ENCODE measurements at places on chromosomes 3 and 15.

DNA sequence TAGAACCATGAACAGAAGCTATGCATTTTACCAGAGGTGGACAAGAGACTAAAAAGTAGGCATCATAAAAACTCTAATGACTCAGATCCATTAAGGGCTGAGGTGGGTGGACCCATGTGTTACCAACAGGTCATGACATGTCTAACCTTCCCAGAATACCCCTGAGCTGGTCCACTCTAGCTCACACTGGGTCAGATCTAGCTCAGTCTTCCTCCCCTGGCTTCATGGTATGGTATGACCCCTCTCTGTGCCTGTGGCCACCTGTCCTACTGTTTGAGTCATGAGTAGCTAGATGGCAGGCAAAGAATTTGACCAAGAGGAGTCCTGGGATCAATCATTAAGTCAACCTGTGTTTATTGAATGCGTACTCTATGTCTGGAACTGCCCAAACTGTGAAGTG is 340.4 kb downstream of the EPHB1 start:
- no peak for DNase-seq

DNA sequence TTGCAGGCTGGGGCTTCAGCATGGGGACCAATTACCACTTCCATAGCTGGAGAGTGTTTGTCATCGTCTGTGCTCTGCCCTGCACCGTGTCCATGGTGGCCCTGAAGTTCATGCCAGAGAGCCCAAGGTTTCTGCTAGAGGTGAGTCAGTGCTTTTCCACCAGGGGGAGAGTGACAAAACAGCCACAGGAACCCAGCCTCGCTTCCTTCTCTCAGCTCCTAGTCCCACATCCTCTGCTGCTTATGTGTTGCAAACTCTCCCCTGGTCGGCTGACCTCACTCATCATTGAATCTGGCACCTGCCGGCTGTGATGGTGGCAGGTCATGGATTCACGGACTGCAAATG is 158.3 kb downstream of the SV2B start:
- DNase-seq, result no peak

- DNase-seq, result no peak
These were observed 56.3 kb downstream of the KLF15 start for GRCh38 chr3:126300761-126301481.

- no peak for DNase-seq
These were observed 120.9 kb upstream of the P2RY1 start for GRCh38 chr3:152713989-152714388.

GRCh38 chr15:91824256-91824655 is 29.3 kb upstream of the SLCO3A1 start:
- no peak for DNase-seq

DNA sequence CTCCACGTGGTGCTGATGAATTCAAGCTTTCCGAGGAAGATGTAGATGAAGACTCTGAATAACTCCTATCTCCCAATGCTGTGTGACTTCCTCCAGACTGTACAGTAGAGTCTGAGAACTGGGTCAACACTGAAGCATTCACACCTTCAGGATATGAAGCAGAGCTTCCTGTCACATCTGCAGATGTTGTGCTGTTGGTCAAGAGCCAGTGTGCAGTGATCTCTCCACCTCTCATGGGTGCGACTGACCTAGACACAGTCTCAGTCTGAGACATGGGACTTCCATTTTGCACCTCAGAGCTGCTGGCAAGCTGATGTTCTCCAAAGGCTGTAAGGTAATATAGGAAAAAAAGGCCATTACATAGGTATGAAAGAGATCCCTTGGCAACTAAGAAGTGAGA is 36.5 kb downstream of the HEG1 start:
- DNase-seq, result no peak

DNA sequence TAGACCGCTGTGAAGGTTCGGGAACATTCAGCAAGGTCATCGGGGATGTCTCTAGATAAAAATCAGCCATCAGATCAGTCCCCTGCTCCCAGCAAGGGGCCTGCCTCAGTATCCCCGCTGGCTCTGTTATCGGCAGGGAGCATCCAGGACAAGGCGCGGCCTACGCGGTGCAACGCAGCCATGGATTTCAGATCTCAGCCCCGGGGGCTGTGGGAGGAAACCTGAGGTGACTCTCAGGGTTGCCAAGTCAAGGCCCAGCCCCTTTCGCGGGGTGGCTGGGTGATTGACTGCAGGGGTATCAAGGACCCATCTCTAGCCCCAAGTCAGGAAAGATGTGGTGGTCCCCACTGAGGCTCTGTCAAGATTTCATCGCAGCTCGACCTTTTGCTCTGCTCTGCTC is 23.1 kb upstream of the CD47 start:
- no peak for DNase-seq

GRCh38 chr15:80309769-80310384 is 57.9 kb upstream of the CTXND1 start:
- DNase-seq, result peak; percentile 5

DNA sequence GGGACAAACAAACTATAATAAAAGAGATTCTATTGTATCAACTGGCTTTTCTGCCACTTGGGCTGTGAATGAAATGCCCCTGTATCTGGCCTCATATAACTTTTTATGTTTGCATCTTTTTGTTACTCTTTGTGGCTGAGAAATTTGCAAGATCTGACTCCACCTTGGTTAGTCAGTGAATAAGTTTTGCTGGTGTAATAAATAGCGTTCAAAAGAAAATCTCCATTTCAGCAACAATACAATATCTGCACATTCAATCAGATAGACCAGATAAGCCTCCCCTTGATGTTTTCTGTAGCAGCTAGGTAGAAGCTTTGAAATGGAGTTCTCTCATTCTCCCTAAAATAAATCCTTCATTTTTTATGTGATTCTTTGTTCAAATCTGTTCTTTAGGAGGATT is 12.0 kb downstream of the TRAT1 start:
- DNase-seq, result no peak

DNA sequence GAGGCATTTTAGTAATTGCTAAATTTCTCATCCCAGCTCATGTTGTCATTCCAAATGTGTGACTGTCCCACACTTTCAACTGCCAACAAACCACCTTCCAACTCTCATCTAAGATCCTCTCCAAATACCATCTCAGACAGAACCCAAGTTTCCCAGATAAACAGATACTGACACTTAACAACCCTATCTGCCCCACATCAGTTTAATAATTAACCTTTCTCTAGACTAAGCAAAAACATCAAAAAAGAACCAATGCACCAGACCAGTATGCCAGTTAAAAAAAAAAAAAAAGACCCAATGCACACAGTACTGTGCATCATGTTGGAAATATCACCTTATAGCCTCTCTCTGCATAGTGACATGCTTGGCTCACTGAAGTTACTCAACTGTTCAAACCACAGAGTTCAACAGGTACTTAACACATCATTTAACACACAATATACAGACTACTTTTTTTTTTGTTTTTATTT is 5.5 kb downstream of the SFMBT1 start:
- no peak for DNase-seq

GRCh38 chr15:31305796-31306425 is 20.7 kb upstream of the KLF13 start:
- DNase-seq, result no peak

DNA sequence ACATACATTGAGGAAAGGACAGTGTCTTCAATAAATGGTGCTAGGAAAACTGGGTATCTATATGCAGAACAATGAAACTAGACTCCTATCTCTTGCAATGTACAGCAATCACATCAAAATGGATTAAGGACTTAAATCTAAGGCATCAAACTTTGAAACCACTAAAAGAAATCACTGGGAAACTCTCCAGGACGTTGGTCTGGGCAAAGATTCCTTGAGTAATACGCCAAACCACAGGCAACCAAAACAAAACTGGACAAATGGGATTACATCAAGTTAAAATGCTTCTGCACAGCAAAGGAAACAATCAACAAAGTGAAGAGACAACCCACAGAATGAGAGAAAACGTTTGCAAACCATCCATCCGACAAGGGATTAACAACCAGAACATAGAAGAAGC is 14.5 kb downstream of the LAMP3 start:
- no peak for DNase-seq

DNA sequence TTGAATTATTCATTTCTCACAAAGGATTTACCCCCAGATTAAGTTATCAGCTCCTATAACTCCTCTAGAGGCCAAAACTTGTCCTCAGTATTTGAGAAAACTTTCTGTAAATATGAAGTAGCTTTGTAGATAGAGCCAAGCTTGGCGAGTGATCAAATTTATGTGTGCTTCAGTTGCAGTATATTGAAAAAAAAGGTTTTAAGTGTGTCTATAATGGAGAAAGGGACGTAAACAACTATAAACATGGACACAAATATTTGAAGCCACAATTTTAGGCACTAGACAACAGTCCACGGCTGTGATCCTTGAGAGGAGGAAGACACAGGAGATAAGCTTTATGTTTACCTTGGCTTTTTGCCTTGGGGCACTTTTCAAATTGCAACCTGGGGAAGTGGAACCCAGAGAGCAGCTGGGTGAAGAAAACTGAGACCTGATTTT is 118.7 kb downstream of the THRB start:
- DNase-seq, result no peak

DNA sequence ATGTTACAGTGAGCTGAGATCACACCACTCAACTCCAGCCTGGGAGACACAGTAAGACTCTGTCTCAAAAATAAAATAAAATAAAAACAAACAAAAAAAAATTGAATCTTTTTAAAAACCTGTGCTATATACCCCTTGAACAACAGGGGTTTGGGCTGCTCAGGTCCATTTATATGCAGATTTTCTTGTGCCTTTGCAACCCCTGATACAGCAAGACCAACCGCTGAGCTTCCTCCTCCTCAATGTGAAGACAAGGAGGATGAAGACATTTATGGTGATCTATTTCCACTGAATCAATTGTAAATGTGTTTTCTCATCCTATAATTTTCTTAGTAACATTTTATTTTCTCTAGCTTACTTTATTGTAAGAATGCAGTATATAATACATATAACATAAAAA is 831.0 kb upstream of the ARPP21 start:
- no peak for DNase-seq

GRCh38 chr3:147514366-147515160 is 105.4 kb downstream of the ZIC1 start:
- DNase-seq, result no peak

DNA sequence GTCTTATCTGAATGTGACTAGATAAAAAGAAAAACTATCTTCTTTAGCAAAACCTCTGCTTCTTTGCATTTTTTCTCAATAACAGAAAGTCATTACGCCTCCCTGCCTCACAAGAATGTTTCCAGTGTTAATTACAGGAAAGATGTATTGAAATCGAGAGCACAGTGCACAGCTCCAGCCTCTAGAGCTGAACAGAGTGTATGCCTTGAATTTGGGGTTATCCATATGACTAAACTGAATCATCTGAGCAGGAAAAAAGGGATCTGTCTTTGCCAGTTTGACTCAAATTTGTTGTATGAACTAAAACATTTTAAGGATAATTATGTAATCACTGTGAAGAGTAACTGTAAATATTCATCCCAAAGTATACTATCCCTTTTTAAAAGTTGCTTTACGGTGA is 149.1 kb upstream of the CGNL1 start:
- peak; percentile 44 for DNase-seq

DNA sequence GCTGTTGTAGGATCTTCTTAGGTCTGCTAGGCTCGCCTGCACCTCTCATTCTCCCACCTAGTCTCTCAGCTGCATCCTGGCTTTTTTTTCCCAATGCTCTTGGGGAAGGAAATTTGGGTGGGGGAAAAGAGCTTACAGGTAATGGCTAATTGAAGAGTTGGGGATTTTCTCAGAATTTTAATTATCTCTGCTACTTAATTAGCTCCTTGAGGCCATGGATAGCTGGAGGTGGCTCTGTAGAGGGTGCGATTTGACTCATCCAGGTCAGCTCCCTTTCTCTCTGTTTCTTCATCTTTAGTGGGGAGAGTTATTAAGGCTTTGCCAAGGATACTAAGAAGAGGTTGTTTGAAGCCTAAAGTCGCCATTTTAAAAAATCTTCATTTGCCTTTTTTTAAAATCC is 22.6 kb downstream of the SNAPC5 start:
- DNase-seq, result no peak

All from NCI-H1105 treated with DMSO at 0.1 percent for 48 hours (cell line).